ENCODE measurements at places on chromosomes 16 and 17.
A peak's percentile ranks its signal among the peaks of the same experiment; 100 is the strongest.

- DNase-seq: no peak
Observed at GRCh38 chr17:30241051-30241450, 5.6 kb upstream of the SLC6A4 start.

DNA sequence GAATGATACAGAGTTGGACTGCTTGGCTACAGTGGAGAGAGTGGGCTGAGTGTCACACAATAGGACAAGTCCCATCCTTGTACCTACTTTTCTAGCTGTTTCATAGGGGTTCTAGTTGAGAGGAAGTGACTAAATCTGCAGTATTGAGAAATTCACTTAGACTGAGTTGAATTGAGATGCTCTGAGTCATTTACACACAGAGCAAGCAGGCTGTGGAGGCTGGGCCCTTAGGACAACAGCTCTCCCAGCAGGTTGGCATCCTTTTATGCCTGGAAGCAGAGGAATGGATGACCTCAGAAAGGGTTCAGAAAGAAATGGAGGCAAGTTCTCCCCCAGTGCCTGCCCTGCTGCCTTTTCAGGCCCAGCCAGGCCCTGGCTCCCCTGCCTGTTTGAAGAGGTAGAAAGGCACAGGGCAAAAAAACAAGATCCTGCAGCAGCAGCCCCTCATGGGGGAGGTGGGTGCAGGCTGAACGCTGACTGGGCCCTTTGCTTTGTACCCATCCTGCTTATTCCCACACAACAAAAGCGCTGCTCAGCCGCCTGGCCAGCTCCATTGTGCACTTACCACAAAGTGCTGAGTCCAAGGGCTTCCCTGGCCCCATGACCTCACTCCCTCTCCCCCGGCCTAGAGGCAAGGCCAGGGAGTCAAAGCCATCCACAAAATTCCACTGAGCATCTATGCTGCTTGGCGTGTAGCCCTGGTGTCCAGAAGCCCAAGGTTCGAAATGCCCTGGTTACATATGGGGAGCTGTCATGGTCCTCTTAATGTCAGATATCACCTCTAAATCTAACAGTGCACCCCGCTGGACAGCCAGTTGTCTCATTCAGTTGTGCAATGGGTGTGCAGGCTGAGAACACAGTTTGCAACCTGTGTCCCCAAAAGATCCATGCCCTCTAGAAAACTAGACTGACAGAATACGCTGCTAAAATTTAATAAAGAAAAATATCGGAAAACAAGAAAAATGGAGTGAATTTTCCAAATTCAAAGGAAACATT, 5.4 kb upstream of the CRYBA1 start:
- peak; percentile 81 for DNase-seq

DNA sequence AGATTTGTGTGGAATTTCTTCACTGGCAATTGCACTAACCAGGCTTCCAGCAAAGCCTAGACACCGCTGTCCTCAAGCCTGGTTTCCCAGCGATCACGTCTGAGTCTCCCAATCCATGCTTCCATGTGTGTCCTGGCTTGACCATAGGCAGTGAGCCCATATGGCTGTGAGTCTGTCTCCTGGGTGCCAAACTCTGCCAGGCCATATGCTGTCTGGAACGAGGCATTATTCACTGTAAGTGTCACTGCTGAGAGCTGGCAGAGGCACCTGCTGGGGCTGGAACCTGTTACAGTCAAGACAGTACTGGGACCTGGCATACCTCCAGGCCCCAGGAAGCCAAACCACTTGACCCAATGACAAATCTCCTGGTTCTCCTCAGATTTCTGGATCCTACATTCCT, 60.4 kb downstream of the HS3ST2 start:
- no peak for DNase-seq

- DNase-seq: no peak
Observed at GRCh38 chr16:75621170-75621477, 2.0 kb downstream of the ADAT1 start.

- no peak for DNase-seq
Observed at GRCh38 chr16:75114179-75114945, 2.2 kb downstream of the LDHD start.

- DNase-seq: no peak
Observed at GRCh38 chr17:74049167-74049966, 154.1 kb upstream of the RPL38 start.

DNA sequence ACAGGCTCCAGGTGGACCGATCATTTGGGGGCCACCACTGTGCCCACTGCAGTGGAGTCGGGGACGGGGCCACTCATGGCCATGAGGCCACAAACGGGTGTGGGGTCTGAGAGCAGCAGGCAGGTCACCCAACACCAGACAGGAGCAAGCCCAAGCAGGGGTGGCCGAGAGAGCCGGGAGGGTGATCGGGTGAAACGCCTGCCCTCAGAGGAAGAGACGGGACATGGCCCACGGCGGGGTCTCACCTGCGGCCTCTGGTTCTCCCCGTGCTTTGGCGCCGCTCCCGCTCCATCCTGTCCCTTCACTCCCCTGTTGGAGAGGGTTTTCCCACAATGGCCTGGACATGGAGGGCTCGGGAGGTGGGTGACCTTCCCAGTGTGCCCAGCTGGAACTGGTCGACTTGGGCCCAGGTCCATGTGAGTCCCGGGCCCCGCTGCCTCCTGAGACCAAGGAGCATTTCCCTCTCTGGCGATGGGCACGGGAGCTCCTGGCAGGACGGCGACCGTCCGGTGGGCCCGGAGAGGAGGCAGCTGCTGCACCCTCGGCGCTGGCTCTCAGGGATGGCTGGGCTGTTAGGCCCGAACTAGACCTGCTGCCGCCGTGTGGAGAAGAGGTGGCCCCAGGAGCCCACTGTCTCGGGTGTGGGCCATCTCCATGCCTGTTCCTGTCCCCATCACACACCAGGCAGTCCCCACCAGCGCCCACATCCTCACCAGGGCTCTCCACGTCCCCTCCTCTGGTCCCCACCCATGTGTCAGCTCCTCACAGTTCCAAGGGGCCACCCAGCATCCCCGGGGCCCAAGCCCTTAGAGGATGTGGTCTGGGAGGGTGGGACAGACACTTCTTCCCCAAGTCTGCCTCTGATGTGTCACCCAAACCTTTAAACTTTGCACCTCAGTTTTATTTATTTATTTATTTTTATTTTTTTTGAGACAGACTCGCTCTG, 13.4 kb upstream of the BAHCC1 start:
- DNase-seq: no peak

Measured in SIG-M5 (cell line).